T-cell (primary cell): ENCODE measurements at places on chromosomes 11 and 22. TPM values are rescaled to one million over a fixed set of nuclear protein-coding genes. Genes with fewer than 3 reads are reported as not detected.
A peak's percentile ranks its signal among the peaks of the same experiment; 100 is the strongest.

- DNase-seq, result no peak
- H3K36me3 ChIP-seq, result no peaks in the 10 kb centered on the region
- H3K27ac ChIP-seq, result no peak overlapping the region
- no peak overlapping the region for H3K4me3 ChIP-seq
- H3K27me3 ChIP-seq, result no peaks in the 10 kb centered on the region
Measured at GRCh38 chr22:30104501-30105156, 24.4 kb downstream of the HORMAD2 start.

- H3K27me3 ChIP-seq, result no peaks in the 10 kb centered on the region
- H3K27ac ChIP-seq, result no peak overlapping the region
- no peaks in the 10 kb centered on the region for H3K36me3 ChIP-seq
- no peak overlapping the region for H3K4me3 ChIP-seq
Measured at GRCh38 chr11:16086229-16086819, 270.0 kb downstream of the SOX6 start.

- no peaks in the 10 kb centered on the region for H3K36me3 ChIP-seq
- no peak overlapping the region for H3K4me3 ChIP-seq
- no peak overlapping the region for H3K27ac ChIP-seq
- H3K27me3 ChIP-seq, result no peaks in the 10 kb centered on the region
- H3K4me1 ChIP-seq, result peaks cover 39% of the 10 kb centered on the region
Measured at GRCh38 chr22:30227438-30228228, 18.9 kb downstream of the LIF start.

GRCh38 chr11:1121331-1121812 is 36.4 kb upstream of the MUC5AC start:
- DNase-seq, result no peak
- no peaks in the 10 kb centered on the region for H3K36me3 ChIP-seq
- H3K4me3 ChIP-seq, result no peak overlapping the region

Gene SHANK3
- total RNA-seq, result 0.28 TPM

Gene E2F8
- 0.26 TPM for total RNA-seq

Gene WNT7B
- total RNA-seq, result 0.15 TPM

GRCh38 chr11:95559899-95560298 is 229.7 kb downstream of the FAM76B start:
- no peak for DNase-seq
- no peaks in the 10 kb centered on the region for H3K27me3 ChIP-seq
- H3K4me3 ChIP-seq, result no peak overlapping the region
- no peaks in the 10 kb centered on the region for H3K36me3 ChIP-seq

DNA sequence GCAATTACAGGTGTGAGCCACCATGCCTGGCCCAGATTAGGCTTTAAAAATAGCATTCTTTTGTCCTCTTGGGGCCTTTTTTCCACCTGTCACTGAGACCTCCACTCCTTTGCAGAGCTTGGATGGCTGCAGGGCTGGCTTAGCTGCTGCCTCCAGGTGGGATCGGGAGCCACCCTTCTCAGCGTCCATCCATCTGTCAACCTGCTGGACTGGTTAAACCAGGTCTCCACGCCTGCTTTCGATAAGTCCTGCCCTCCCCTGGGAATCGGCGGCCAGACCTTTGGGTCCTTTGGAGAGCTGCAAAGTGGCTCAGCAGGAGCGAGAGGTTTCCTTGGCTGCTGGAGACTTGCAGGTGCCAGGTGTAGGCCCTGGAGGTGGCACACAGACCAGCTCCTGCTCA is 23.4 kb upstream of the GRAMD4 start:
- H3K4me3 ChIP-seq, result no peak overlapping the region
- H3K27me3 ChIP-seq, result no peaks in the 10 kb centered on the region
- H3K36me3 ChIP-seq, result no peaks in the 10 kb centered on the region

DNA sequence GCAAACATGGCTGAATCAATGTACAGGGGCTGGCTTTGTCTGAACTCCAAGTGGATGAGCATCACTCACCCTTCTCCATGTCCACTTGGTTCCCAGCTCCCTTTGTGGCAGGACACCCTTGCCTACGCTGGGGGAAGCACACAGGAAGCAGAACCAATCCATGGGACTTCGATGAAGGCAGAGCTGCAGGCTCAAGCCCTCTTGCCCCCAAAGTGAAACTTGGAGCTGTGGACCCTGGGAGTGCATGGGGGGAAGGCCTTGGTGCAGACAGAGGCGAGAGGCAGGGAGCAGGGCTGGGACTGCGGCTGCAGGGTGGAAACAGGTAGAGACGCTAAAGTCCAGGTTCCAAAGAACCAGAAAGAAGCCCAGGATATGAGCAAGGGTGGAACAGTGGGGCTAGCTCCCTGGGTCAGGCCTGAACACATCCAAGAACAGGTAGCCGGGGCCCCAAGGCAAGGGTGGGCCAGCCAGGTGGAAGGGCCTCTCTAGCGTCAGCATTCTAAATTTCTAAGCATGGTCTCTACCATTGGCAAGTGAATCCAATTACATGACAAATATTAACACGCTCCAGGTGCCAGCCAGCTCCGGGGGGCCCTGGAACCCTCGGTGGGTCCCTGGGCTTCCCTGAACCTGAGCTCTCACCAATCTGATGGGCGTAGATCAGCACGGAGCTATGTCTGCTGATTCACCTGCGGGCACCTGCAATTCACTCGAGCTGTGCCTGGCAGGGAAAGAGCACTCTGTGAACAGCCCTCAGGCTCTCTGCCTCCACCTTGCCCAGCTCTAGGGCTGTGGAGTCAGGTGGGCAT is 532.8 kb downstream of the BRD1 start:
- no peaks in the 10 kb centered on the region for H3K4me1 ChIP-seq
- H3K36me3 ChIP-seq, result no peaks in the 10 kb centered on the region
- H3K4me3 ChIP-seq, result no peak overlapping the region
- peaks cover 45% of the 10 kb centered on the region for H3K27me3 ChIP-seq
- no peak for DNase-seq

Gene PRODH
- total RNA-seq, result 0.91 TPM

GRCh38 chr11:61333550-61334433 is 764 bp downstream of the TKFC start:
- peak overlapping the region; percentile 83 for H3K4me3 ChIP-seq
- H3K27ac ChIP-seq, result peak overlapping the region; percentile 85
- DNase-seq, result no peak
- H3K27me3 ChIP-seq, result no peaks in the 10 kb centered on the region
- H3K4me1 ChIP-seq, result peaks cover 22% of the 10 kb centered on the region

GRCh38 chr22:34114406-34114805 is 194.1 kb upstream of the LARGE1 start:
- H3K27me3 ChIP-seq, result no peaks in the 10 kb centered on the region
- no peak for DNase-seq
- no peak overlapping the region for H3K27ac ChIP-seq
- H3K4me3 ChIP-seq, result no peak overlapping the region
- H3K4me1 ChIP-seq, result no peaks in the 10 kb centered on the region

Gene SCGB1D2
- total RNA-seq, result not detected

Gene LMF2
- total RNA-seq, result 90.5 TPM

DNA sequence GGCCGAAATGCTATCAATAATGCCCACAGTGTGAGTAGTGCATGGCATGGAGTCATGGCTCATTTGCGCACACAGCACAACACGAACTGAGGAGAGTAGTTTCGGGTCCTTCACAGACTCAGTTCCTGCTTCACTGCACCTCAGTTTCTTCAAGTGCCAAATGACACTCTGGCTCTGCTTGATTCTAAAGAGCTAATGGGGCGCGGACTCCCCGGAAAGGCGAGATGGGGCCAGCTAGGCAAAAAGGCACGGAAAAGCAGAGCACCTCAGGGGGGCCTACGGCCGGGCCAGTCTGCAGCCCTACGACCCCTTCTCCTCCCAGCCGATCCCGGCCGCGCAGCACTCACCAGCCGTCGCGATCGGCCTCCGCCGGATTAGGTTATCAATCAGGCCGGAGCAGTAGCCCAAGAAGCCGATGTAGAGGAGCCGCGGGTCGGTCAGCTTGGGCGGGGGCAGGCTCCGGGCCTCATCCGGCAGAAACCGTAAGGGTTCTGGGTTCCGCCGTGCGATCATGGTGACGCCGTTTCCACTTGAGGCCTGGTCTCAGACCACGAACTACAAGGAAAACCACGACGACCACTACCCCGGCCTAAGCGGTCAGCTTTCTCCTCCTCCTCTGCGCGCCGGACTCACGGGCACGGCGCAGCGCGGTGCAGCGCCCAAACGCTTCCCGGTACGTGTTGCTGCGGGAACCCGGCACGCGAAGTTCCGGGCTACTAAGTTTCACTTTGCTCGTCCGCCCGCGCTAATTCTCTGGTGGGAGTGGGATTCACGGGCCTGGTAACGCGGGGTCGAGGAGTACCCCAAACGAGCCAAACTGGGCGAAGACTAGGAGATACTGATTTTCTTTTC is at the start of gene NDUFC2:
Gene NDUFC2 (minus strand): TSS at position 631 of the 852 bp plus-strand sequence. CDS start 118 bp downstream, at position 513.
- H3K27ac ChIP-seq, result peak within 1 kb of the TSS; percentile 73
- DNase-seq, result peak; percentile 40
- no peaks in the 10 kb centered on the region for H3K27me3 ChIP-seq
- peaks cover 2% of the 10 kb centered on the region for H3K36me3 ChIP-seq
- peaks cover 16% of the 10 kb centered on the region for H3K4me1 ChIP-seq

Gene ADM
- total RNA-seq, result 0.63 TPM

DNA sequence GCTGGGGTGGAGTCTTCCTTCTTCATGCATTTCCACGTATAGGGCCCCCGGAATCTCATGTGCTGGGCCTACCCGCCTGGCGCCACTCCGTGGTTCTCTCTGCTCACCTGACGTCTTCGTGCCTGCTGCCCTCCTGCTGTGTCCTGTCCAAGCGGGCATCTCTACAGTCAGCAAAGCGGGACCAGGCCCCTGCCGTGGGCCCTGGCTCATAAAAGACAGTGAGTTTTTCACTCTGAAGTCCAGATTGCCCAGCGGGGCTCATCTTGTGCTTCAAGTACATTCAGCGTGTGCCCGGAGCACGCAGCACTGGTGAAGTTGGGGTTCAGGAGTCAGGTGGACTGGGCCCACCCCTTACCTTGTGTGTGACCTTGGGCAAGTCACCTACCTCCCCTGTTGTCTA is 17.4 kb downstream of the C11orf24 start:
- H3K36me3 ChIP-seq, result no peaks in the 10 kb centered on the region
- H3K4me3 ChIP-seq, result no peak overlapping the region
- H3K4me1 ChIP-seq, result peaks cover 9% of the 10 kb centered on the region
- no peak overlapping the region for H3K27ac ChIP-seq
- peaks cover 27% of the 10 kb centered on the region for H3K27me3 ChIP-seq

GRCh38 chr11:25794804-25795203 is 537.1 kb upstream of the ANO3 start:
- H3K27me3 ChIP-seq, result no peaks in the 10 kb centered on the region
- H3K27ac ChIP-seq, result no peak overlapping the region
- H3K4me3 ChIP-seq, result no peak overlapping the region
- DNase-seq, result no peak

DNA sequence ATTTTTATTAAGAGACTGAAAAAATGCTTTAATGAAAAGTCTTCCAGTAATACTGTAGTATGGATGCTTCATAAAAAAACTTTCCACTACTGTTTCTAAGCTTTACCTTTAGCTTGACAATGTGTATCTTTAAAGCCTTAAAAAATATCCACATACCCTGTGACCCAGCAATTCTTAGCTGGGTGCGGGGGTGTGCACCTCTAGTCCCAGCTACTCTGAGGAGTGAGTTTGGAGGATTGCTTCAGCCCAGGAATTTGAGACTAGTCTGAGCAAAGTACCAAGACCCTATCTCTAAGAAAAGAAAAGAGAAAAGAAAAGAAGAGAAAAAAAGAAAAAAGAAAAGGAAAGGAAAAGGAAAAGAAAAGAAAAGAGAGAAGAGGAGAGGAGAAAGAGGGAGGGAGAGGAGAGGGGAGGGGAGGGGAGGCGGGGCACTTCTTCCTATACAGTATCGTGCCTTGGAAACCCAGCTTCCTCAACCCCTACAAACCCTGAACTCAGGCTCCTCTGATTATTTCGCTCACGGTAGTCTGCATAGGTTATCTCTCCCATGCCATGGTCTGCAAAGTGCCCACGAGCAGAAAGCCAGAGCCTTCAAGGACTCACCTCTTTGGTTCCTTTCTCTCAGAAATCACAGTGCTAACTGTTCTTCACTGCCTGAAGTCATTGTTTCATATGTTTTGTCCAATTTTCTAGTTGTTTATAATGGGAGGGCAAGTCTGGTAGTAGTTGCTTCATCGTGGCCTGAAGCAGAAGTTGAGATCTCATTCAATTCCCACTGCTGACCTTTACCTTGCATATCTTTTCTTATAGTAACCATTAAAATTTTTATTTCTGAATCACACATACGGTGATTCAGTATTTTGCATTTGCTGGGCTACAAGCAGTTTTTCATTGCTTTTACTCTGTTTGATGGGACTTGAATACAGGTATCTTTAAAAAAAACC is 82.2 kb downstream of the FAM83F start:
- DNase-seq, result no peak
- peaks cover 43% of the 10 kb centered on the region for H3K4me1 ChIP-seq
- no peak overlapping the region for H3K27ac ChIP-seq
- no peaks in the 10 kb centered on the region for H3K36me3 ChIP-seq
- no peaks in the 10 kb centered on the region for H3K27me3 ChIP-seq
- H3K4me3 ChIP-seq, result no peak overlapping the region

Gene DNAJB13
- 0.96 TPM for total RNA-seq

GRCh38 chr11:30310623-30311022 is 12.3 kb upstream of the ARL14EP start:
- no peak overlapping the region for H3K27ac ChIP-seq
- DNase-seq, result no peak

DNA sequence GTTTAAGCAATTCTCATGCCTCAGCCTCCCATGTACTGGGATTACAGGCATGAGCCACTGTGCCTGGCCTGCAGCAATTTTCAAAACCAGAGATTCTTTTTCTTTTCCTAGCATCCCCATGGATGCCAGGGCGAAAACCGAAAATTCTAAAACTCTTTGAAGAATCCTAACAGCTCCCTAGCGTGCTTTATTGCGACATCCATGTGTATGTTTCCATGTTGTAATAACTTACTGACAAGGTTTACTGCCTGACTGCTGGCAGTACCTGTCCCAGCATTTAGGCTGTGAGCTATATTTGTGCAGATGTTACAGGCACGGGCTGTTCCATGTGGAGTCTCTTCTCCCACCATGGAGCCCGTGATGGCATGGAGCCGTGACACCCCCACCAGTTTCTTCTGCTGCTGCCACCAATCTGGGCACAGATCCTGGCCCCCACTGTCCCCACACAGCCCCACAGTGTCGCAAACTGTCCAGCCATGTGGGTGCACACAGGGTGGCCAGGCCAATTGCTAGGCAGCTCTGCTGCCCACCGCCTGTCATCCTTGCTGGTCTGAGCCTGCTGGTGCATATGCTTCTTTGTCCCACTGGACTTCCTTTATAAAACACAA is 7.1 kb upstream of the TAB1 start:
- DNase-seq, result no peak
- H3K27ac ChIP-seq, result no peak overlapping the region
- no peaks in the 10 kb centered on the region for H3K36me3 ChIP-seq
- H3K27me3 ChIP-seq, result no peaks in the 10 kb centered on the region

DNA sequence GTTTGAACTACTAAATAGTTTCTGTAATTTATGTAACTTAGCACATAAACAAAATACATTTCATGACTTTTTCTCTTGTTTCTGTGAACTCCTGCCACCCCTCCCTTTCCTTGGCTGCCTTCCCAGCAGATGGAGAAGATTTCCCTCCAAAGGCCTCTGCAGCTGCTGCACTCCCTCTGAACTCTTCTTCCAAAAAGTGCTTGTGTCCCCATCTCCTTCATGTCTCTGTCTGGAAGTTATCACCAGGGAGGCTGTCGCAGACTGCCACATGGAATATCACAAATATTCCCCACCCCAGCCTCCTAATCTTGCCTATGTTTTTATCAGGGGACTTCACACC is 1068.3 kb downstream of the OPCML start:
- H3K4me3 ChIP-seq, result no peak overlapping the region
- no peaks in the 10 kb centered on the region for H3K36me3 ChIP-seq
- H3K27ac ChIP-seq, result no peak overlapping the region
- DNase-seq, result no peak
